A549 treated with dexamethasone at 1 μM for 4 hours (cell line): ENCODE measurements at places on chromosomes 3 and 15. TPM values are rescaled to one million over a fixed set of nuclear protein-coding genes. Genes with fewer than 3 reads are reported as not detected.

Gene SLCO2A1
- total RNA-seq: 0.16 to 0.38 TPM (median 0.20 TPM) in 5 replicates

Gene MESP2
- 0.25 to 0.63 TPM (median 0.45 TPM) in 4 of 5 replicates, not detected in the other for total RNA-seq

Gene WDR5B
- 2.4 to 3.6 TPM (median 3.1 TPM) in 5 replicates for total RNA-seq

Gene CP
- total RNA-seq: 4.7 to 8.1 TPM (median 5.9 TPM) in 5 replicates

Gene STRIT1
- total RNA-seq: not detected in 5 replicates

Gene GRIP2
- total RNA-seq: 0.55 to 1.6 TPM (median 1.2 TPM) in 5 replicates

Gene GOLGA8G
- not detected in 5 replicates for total RNA-seq

Gene NUSAP1
- total RNA-seq: 67.4 to 78.4 TPM (median 74.6 TPM) in 5 replicates

Gene FAM3D
- not detected in 5 replicates for total RNA-seq

Gene CFAP91
- 0.21 to 0.32 TPM (median 0.23 TPM) in 4 of 5 replicates, not detected in the other for total RNA-seq

Gene ZCWPW2
- not detected in 5 replicates for total RNA-seq

Gene ABCC5
- 11.5 to 17.2 TPM (median 16.5 TPM) in 5 replicates for total RNA-seq

Gene ZBTB47
- total RNA-seq: 4.8 to 7.0 TPM (median 5.8 TPM) in 5 replicates

Gene FETUB
- total RNA-seq: 0.13 to 0.38 TPM (median 0.23 TPM) in 5 replicates

Gene SLC51A
- not detected in 5 replicates for total RNA-seq

Gene GMPS
- total RNA-seq: 82.3 to 99.0 TPM (median 91.2 TPM) in 5 replicates
